ENCODE measurements at places on chromosomes 5 and 9.

DNA sequence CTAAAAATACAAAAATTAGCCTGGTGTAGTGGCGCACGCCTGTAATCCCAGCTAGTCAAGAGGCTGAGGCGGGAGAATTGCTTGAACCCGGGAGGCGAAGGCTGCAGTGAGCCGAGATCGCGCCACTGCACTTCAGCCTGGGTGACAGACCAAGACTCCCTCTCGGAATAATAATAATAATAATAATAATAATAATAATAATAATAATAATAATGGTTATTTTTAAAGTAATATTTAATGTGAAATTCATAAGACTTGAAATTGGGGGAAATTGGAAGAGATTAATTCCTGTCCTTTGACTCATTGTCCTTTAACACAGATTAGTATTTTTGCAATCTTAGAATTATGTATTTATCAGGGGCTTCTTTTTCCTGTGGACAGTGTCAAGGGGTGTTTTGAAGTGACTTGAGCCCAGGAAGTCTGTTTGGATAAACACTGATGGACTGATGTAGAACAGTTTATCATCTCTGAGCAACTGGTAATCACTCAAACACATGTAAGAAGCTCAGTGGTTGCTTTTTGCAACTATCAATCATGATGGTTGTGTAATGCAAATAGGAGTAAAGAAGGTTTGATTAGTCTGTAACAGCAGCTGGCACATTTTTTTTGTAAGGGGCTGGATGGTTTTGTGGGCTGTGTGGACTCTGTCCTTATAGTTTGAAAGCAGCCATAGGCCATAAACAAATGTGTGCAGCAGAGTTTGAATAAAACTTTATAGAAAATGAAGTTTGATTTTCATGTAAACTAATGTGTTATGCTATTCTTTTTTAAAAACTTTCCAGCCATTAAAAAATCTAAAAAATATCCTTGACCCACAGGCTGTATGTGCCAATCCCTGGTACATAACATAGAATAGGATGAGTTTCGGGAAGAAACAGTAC lies 93.5 kb downstream of the F2RL2 start:
- no peak for DNase-seq

GRCh38 chr5:37247036-37247435 lies 2.1 kb downstream of the CPLANE1 start:
- no peak for DNase-seq

GRCh38 chr9:126752376-126752775 lies 52.5 kb upstream of the ZBTB43 start:
- no peak for DNase-seq

GRCh38 chr5:119270960-119271757 lies 84.7 kb upstream of the TNFAIP8 start:
- no peak for DNase-seq

DNA sequence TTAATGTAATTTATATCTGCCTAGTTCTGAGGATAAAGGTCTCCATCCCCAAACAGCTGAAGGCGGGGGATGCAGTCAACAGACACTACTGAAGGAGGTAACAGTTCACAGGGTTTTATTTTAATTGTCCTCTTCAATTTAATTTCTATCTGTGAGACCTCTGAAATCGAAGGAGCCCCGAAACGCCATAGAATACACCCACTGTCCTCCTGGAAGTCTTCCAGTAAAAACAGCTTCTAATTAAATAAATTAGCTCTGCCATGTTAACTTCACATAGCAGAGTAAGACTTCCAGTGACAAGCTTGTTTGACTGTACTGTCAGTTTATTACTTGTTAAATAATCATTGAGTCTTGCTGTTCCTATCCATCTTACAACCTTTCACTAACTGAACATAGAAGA lies 193.5 kb downstream of the SEC61B start:
- no peak for DNase-seq

DNA sequence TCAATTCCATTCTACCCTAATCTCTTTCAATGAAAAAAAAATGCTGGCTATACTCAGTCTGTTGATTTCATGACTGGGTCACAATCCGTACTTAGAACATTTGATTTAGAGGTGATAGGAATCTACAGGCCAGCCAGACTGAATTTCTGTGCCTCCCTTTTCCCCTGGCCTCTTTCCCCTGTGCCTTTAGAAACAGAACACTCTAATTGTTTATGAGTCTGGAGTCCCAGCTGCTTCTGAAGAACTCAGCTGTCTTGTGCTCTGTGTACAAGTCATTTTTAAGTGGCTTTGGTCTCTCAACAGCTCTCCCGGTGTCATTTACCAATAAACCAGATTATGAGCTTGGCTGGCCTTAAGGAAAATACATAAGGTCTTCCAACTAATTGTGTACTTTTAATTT lies 94.1 kb upstream of the ITGA2 start:
- DNase-seq = no peak

DNA sequence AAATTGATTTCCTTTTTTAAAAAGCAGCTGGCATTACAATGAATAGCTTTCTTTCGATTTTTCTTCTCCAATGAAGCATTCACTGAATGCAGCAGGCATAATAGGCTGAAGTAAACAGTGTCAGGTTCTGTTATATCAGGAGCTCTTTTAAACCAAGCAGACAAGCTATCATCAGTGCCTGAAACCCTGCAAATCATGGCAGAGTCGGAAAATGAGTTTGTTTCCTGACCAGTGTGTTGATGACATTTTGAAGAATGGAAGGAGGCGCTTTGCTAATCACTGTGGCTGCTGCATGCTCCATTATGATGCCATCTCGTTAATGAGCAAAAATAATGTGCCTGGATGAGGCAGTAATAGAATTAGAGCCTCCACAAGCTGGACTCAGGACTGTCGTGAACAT lies 284.5 kb downstream of the ZNF608 start:
- DNase-seq = no peak

GRCh38 chr5:159471904-159472303 lies 141.6 kb upstream of the IL12B start:
- no peak for DNase-seq

DNA sequence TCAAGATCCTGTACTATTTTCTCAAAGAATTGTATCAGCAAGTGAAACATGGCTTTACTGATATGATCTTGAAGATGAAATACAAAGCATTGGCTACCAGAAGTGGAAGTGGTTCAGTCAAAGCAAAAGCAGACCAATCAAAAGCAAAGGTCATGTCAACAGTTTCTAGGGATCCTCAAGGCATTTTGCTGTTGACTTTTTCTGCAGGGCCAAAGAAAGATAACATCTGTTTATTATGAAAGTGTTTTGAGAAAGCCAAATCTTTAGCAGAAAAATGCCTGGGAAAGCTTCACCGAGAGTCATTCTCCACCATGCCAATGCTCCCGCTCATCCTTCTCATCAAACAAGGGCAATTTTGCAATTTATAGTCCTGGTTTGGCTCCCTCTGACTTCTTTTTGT lies 90.3 kb upstream of the ACO1 start:
- no peak for DNase-seq

- no peak for DNase-seq
Observed at GRCh38 chr5:151148583-151148982, 9.0 kb downstream of the ANXA6 start.

- no peak for DNase-seq
Observed at GRCh38 chr9:125262294-125262991, 817 bp downstream of the GAPVD1 start.

- no peak for DNase-seq
Observed at GRCh38 chr9:123823194-123823947, 106.6 kb downstream of the DENND1A start.
